IMR-90 (cell line): ENCODE measurements at places on chromosomes 12 and 14.

GRCh38 chr14:103206023-103206481 lies 82.8 kb downstream of the TNFAIP2 start:
- DNase-seq: no peak

- DNase-seq: peak; percentile 43
Observed at GRCh38 chr12:46783871-46784270, 41.9 kb downstream of the SLC38A4 start.

DNA sequence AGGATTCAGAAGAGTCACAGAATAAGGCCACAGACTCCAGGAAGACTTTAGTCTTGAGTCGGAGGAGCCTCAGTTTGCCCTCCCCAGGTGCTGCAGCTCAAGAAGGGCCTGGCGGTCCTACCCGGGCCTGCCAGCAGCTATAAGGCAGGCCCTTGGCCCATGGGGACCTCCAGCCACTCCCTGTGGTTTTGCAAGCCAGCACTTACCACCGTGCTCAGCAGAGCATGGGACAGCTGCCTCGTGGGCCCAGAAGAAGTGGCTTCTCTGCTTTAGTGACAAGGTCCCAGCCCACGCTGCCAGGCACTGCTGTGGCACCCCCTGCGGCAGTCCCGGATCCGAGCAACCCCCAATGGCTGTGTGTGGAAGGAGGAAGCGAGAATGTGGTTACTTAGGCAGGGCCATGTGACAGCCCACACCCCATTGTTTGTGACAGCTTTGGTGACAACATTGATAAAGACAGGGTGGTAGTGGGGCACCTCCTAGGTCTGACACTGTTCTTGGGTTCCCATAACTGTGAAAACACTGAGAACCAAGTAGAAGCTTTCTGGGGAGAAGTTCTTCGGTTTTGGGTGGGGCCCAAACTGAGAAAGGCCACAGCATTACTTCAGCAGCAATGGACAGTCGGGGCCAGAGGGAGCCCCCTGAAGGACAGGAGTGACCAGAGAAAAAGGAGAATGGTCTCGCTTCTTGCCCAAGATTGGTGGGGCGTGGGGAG lies at the start of gene SELPLG:
SELPLG (minus strand) TSS at position 361 of the 715 bp plus-strand sequence. CDS start 9,587 bp downstream, outside the sequence.
- no peak for DNase-seq

GRCh38 chr14:39097159-39097558 lies 5.9 kb downstream of the SEC23A start:
- DNase-seq: peak; percentile 72

GRCh38 chr12:27787559-27787958 lies 7.5 kb upstream of the MANSC4 start:
- DNase-seq: peak; percentile 86

- no peak for DNase-seq
Observed at GRCh38 chr12:1305791-1306500, 288.4 kb downstream of the FBXL14 start.
